ENCODE measurements at places on chromosomes 16 and 17.

DNA sequence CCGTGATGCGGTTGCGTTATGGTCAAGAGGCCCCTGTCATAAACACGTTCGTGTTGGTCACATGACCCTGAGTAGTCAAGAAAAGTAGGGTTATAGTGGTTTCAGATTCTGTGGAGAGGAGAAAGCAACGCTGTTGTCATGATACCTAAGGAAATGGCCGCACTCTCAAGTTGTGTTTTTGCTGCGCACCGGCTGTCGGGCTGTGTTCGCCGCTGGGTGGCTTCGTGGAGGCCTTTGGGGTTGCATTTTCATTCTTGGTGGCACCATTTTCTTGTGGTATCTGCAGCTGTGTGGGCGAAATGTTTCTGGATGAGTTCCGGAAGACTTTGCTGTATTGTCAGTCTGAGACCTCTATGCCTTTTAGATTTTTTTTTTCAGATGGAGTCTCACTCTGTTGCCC is 35.0 kb downstream of the DEF8 start:
- no peak for DNase-seq

DNA sequence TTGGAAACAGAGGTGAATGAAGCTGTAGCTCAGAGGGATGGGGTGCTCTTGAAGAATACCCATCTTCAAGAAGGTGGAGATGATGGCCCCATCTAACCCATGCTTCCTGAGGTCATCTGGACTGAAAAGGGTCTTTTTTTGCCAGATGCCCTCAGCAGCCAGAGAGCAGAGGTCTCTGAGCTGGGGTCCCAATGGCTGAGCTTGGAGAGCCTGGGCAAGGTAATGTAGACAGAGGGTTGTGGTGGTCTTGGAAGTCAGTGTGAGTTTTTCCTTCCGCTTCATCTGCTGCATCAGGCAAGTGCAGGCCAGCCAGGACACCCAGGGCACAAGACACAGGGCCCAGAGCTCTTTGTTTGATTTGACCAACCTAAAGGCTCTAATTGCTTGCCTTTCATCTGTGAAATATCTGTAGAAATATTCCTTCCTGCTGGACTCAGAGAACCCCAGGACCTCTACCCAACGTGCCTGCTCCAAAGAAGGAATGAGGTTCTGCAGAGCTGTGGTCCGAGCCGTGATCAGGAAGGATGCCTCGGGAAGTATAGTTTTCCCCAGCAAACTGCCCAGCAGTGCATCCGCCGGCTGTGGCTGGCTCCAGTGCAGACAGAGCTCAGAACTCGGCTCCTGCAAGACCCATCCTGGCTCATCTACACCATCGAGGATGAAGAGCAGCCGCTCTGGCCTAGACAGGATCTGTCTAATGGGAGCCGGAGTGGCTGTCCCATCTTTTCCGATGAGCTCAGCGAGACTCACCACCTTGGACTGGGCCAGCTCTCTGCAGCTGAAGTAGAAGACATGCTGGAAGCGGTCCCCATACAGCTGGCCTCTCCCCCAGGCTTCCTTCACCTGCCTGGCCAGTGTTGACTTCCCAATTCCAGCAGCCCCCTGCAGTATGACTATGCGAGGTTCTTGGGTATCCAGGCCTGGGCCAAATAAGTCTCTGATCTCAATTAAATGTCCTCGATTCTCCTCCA is 25.2 kb downstream of the NLRP1 start:
- DNase-seq, result no peak

GRCh38 chr16:74283716-74284115 is 12.9 kb upstream of the PSMD7 start:
- DNase-seq, result no peak

- DNase-seq, result no peak
Observed at GRCh38 chr17:50153650-50154575, 3.4 kb upstream of the PPP1R9B start.

DNA sequence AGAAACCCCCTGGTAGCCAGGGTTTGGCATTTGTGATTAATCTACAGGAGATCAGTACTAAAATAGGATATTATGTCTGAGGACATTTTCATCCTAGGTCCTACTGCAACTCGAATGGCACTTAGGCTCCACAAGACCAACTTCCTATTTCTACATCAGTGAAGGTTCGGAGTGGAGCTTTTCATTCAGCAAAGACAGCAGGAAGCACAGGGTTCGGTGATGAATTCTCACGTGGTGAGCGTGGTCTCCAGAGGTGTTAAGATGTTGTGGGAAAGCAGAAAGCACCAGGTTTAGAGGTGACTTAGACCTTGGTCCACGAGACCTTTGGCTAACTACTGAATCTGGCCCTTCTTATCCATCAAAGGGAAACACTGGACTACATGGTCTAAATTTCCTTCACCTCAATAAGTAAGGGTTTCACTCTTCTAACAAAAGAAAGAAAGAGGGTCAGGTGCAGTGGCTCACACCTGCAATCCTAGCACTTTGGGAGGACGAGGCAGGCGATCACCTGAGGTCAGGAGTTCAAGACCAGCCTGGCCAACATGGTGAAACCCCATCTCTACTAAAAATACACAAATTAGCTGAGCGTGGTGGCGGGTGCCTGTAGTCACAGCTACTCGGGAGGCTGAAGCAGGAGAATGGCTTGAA is 13.9 kb upstream of the HELZ start:
- DNase-seq, result peak; percentile 39

- DNase-seq, result no peak
Observed at GRCh38 chr17:79951361-79952264, 84.1 kb downstream of the TBC1D16 start.

GRCh38 chr17:77803726-77804125 is 154.8 kb upstream of the TNRC6C start:
- DNase-seq, result no peak

DNA sequence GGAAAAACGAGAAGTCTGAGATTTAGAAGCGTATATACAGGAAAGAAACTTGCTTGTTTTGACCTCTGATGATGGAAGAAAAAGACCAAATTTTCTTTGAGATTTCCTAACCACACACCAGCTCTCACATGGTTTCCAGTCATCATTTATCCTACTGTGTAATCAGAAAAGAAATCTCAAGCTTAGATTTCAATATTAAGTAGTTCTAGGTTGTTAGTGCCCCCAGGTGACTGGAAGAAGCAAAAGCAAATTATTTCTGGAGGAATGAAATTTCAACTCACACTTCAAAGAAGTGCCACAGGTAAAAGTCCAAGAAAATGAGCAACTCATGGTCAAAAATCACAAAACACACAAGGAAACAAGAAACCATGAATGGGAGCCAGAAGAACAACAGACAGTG is 51.8 kb upstream of the KDM6B start:
- DNase-seq, result no peak
